ENCODE measurements at places on chromosomes 12 and 14. TPM values are rescaled to one million over a fixed set of nuclear protein-coding genes. Genes with fewer than 3 reads are reported as not detected.

KLHL42 gene
- total RNA-seq, result 48.0 TPM

DCP1B gene
- total RNA-seq, result 16.9 TPM

LRRC10 gene
- total RNA-seq, result not detected

PLEKHD1 gene
- 2.0 TPM for total RNA-seq

ACRBP gene
- 0.49 TPM for total RNA-seq

HCAR1 gene
- total RNA-seq, result 0.99 TPM

KLRG1 gene
- total RNA-seq, result 6.7 TPM

Data from camera-type eye (tissue), 1 donor.